ENCODE measurements at places on chromosomes 1 and 21.
A peak's percentile ranks its signal among the peaks of the same experiment; 100 is the strongest.

GRCh38 chr1:179731643-179732042 lies 11.4 kb upstream of the FAM163A start:
- no peak for DNase-seq

DNA sequence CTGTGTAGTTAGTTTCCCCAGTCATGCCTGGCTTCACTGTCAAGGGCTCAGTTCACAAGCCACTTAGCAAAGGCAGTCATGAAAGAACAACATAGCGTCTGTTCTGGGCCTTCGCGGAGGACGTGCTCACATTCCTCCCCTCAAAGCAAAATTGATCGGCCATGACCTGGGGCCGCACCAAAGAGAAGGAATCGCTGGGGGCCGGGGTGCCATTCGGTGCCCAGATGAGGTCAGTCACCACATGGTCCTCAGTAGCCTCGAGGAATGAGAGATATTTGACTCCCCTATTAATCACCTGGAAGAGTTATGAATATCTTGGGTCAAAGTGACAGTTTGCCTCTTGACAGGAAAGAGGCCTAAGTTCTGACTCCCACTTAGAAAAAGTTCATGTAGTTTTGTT lies 251.1 kb upstream of the JUN start:
- no peak for DNase-seq

- no peak for DNase-seq
These were observed 188.5 kb downstream of the PRDM2 start for GRCh38 chr1:13888351-13888986.

DNA sequence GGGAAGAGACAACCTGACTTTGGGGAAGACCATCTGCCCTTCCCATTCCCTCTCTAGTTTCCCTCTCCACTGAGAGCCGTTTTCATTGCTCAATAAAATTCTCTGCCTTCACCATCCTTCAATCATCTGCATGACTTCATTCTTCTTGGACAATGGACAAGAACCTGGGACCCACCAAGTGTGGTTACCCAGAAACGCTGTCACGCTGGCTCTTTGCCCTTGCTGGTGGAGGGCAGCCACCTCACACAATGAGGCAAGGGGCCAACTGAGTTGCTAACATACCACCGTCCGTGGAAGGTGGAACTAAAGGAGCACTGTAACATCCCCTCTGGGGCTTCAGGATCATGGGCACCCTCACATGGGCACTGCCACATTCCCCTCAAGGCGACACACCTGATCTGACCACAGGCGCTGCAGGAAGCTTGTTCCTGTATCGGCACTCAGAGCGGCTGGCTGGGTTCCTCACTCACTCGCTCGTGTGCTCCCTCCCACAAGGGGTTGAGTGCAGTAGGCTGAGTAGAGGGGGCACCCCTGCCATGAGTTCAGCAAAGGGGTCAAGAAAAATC lies 652.4 kb downstream of the PLPP3 start:
- no peak for DNase-seq

DNA sequence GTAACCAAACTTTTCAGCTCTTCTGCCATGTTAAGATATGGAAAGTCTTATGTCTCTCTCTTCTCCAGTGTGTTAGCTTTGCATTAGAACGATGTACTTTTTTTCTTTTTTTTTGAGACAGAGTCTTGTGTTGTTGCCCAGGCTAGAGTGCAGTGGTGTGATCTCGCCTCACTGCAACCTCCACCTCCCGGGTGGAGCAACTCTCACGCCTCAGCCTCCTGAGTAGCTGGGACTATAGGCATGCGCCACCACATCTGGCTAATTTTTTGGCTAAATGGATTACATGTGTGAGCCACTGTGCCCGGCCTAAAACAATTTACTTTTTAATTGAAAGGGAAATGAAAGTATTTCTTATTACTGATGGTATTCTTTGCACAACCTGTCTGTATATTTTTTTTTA lies 35.8 kb downstream of the SPEN start:
- DNase-seq, result no peak

DNA sequence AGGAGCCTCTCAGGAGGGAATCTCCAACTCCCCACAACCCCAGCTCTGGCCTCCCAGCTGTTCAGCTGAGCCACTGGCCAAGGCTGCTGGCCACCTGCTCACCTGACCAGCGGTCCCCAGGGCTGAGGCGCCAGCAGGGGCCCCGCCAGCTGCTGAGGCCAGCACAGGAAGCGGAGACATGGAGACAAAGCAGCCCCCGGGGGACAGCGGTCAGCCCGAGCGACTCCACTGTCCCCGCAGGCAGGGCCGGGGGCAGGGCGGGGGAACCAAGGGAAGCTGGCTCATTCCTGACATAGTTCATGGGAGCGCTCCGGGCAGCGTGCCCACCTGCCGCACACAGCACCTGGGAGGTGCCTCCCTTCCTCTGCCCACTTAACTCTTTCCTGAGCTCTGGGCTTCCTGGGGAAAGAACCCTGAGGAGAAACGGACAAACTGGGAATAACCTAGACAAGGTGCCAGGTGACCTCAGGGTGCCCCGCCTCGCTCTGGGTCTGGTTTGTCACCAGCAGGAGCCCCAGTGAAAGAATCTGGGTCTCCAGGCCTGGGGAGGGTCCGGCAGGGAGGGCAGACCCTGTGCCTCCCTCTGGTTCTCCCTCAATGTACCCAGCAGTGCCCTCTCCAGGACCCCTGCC lies 10.7 kb downstream of the EPHA2 start:
- DNase-seq, result no peak

- no peak for DNase-seq
These were observed 14.5 kb downstream of the DUSP10 start for GRCh38 chr1:221727146-221728036.

DNA sequence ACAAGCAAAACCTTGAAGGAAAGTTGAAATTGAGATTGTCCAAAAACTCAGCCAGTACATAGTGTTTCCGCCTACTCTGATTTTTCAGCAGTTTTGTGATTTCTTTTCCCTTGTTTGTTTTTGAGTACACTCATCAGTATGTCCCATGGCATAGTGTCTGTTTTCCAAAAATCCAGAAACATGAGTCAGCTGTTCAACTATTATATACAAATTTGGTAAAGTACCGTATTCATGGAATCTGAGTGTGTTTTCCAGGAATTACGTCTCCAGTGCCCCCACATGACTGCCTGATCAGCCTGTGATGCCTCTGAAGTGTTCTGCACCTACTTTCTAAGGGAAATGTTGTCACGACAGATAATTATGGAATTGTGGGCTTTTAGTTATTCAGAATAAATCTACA lies 186.8 kb downstream of the LTN1 start:
- no peak for DNase-seq

GRCh38 chr1:11383553-11384169 lies 95.3 kb upstream of the DISP3 start:
- no peak for DNase-seq

GRCh38 chr1:231550448-231550781 lies 21.9 kb downstream of the TSNAX start:
- DNase-seq, result no peak

DNA sequence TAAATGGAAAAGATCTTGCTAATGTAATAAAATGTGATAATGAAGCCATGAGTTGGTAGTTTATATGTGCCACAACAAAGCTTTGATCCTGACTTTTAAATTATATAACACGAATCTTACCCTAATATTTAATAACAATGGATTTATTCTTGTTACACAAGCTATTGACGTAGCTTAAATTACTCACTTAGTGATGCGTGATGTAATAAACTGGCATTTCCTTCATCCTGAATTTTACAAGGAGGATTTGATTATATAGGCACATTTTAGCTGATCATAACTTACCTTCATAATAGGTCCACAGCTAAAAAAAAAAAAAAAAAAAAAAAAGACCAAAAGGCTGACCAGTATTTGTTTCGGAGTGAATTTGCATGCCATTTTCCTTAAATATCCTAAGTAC lies 76.2 kb upstream of the IVNS1ABP start:
- no peak for DNase-seq

DNA sequence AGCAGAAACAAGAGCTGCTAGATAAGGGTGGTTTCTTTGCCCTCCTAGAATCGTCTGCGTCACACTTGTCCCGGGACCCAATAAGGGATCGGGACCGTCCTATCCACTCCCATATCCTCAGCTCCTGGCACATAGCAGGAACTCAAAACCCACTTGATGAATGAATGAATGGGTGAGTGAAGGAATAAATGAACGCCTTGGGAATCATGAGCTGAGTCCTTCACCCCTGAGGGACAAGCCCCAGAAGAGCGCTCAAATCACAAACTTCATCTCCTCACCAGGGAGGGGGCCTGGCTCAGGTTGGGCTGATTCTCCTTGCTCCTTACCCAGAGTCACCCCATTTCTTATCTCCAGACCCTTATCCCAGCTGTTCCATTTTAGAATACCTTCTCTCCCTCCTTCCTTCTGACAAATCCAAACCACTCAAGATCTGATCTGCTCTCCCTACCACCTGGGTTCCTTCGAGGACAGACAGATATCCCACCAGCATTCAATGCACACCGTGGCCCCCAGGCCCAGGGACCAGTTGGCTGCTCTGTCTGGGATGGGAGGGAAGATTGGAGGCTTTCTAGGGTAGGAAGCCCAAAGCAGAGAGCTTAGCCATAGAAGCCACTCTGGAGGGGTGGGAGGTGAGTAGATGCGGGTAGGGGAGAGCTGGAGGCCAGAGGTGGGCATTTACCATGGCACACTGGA lies 643 bp upstream of the MOB3C start:
- no peak for DNase-seq

DNA sequence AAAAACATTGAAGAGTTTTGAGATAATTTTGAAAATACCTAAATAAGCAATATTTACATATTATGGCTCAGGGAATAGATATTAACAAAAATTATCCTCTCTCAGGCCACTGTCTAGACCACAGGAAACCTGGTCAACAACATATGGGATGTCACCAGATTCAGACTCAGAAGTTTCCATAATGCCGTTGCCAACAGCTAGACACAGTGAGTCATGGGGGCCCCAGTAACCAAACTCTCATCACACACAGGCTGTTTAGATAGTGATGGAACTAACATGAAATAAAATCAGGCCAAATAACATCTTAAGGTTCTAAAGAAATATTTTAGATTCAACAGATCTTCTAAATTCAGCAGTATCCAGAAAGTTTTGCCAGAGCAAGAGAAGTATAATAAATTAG lies 681.7 kb upstream of the ADAMTS5 start:
- DNase-seq, result no peak

DNA sequence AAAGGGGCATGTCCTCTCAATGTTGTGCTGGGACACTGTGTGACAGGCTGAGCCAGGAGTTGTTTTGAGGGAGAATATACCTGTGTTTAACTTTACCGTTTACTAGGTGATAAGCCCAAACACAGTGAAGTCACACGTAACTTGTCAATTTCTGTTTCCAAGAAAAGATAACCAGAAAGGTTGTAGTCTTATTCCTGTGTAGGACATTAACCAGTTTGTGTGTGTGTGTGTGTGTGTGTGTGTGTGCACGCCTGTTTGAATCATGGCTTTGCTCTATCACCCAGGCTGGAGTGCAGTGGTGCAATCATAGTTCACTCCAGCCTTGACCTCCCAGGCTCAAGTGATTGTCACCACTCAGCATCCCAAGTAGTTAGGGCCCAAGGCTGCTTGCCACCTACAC lies 83.6 kb downstream of the MRPS6 start:
- no peak for DNase-seq

- peak; percentile 49 for DNase-seq
These were observed 9.8 kb upstream of the TSPAN2 start for GRCh38 chr1:115098979-115099692.

GRCh38 chr1:220796530-220796929 lies 9.8 kb downstream of the MTARC1 start:
- no peak for DNase-seq

GRCh38 chr1:101346419-101346818 lies 109.6 kb downstream of the S1PR1 start:
- DNase-seq, result no peak

GRCh38 chr21:41877901-41878830 lies 978 bp downstream of the PRDM15 start:
- no peak for DNase-seq

- DNase-seq, result no peak
These were observed 3.8 kb upstream of the GALE start for GRCh38 chr1:23804183-23804835.

- no peak for DNase-seq
These were observed 104.8 kb upstream of the IPO9 start for GRCh38 chr1:201724039-201724765.

- no peak for DNase-seq
These were observed 33.6 kb downstream of the NUP133 start for GRCh38 chr1:229474509-229474908.

- DNase-seq, result no peak
These were observed 6.4 kb upstream of the LRP8 start for GRCh38 chr1:53334312-53334711.

DNA sequence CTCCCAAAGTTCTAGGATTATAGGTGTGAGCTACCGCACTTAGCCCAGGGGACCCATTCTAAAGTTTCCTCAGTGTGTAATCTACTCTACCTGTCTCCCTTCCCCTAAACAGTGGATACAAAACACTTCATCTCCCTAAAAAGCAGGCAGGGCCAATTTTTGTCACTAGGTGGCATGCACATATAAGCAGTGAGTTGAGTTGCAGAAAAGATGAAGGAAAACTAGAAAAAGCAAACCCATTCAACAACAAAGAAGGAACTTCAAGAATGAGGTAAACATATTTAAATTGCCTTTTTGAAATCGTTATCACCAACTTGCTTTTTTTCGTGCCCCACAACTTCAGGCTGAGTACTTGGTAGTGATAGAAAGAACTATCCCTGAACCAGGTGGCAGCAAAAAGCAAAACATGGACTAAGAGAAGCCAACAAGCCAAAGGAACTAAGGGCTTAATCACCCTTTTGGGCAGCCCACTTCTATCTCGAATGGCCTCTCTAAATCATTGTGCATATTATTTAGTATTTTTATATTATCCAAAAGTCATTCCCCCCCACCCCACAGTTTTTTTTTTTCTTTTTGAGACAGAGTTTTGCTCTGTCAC lies 19.7 kb upstream of the ALDH9A1 start:
- DNase-seq, result no peak

DNA sequence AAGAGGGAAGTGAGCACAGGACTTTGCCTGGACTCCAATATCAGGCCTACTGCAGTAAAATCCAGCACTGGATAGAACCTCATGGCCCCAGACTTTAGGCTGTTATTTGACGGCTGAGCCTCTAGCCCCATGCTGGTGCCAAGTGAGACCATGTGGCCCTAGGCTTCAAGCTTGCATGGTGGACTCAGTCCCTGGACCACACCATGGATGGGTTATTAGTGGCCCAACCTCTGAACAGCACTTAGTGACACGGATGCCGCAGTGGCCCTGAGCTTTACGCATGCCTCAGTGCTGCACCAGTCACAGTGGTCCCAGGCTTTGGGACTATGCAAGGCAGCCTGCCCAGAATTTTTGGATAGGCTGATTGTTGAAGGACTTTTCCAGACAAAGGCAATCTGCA lies 13.0 kb downstream of the IFI44L start:
- no peak for DNase-seq

GRCh38 chr1:198467342-198467741 lies 73.1 kb downstream of the ATP6V1G3 start:
- DNase-seq, result no peak

GRCh38 chr21:30605968-30606367 lies 5.1 kb downstream of the KRTAP22-1 start:
- no peak for DNase-seq

DNA sequence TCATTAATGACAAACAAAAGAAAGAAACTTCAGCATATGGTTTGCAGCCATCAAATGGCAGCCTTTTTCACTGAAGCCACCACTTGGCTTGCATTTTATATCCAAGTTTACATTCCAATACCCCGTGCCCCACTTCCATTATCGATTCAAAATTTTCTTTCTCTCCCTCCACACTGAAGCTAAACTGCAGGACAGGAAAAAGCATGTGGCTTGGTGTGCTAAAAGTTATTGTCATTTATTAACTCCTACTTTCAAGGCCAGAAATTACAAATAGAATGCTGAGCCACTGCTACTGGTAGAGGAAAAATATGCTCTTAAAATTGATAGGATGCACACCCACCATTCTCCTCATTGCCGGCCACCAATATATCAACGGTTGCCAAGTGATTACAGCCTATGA lies 351.6 kb upstream of the DUSP10 start:
- DNase-seq, result no peak
